Hematopoietic multipotent progenitor cell treated with erythropoietin and hydrocortisone succinate and interleukin-3 and kit ligand, for 8 days (in vitro differentiated cells): ENCODE measurements at places on chromosomes 1 and 21.

- DNase-seq, result no peak
Observed at GRCh38 chr1:169472738-169473137, 13.0 kb downstream of the SLC19A2 start.

DNA sequence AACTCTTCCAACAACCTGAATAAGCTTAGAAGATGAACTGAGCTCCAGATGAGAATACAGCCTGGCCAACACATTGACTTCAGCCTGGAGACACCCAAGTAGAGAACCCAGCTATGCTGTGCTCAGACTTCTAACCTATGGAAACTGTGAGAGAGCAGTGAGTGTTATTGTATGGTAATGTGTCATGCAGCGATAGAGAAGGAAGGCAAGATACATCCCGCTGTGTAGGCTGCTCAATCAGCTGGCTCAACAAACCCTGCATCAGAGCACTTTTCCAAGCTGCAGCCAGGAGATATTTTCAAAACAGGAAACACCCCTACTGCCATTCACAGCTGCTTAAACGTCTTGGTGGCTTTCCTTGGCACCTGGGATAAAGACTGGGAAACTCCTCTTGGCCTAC lies 321.3 kb downstream of the SIPA1L2 start:
- DNase-seq, result no peak

- no peak for DNase-seq
Observed at GRCh38 chr21:18954441-18954844, 550.9 kb upstream of the TMPRSS15 start.

DNA sequence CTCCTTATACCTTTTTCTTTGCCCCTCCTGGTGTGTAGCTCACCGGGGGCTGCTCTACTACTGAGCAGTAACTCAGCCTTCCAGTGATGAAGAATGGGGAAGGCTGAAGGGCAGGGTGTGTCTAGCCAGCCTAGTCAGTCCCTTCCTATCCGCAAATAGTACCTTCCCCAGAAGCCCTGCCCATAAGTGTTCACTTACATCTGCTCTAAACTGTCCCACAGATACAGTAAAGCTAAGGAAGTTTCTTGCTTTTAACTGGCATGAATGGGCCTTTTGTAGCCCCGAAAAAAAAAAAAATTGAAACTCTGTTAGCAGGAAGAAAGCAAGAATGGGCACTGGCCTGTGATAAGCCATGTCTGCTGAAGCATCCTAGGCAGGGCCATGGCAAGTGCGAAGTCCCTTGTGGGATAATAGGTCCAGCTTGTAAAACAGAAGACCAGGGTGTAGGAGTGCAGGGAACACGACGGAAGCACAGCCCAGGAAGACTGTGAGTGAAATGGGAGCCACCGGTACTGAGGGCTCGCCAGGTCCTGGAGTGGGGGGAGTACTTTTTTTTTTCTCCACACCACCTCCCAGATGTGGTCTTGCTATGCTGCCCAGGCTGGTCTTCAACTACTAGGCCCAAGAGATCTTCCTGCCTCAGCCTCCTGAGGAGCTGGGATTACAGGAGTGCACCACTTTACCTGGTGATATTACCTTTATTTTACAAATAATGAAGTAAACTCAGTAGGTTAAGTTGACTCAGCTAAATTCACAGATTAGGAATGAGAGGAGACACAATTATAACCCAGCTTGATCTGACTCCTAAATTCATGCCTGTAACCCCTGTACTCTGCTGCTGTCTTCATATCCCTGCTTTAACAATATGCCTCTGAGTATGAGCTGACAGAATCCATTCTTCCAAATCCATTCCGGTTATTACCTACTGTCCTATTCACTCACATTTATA lies 347.5 kb downstream of the SMYD3 start:
- no peak for DNase-seq

GRCh38 chr1:17768651-17769241 lies 13.6 kb downstream of the ACTL8 start:
- DNase-seq, result no peak

DNA sequence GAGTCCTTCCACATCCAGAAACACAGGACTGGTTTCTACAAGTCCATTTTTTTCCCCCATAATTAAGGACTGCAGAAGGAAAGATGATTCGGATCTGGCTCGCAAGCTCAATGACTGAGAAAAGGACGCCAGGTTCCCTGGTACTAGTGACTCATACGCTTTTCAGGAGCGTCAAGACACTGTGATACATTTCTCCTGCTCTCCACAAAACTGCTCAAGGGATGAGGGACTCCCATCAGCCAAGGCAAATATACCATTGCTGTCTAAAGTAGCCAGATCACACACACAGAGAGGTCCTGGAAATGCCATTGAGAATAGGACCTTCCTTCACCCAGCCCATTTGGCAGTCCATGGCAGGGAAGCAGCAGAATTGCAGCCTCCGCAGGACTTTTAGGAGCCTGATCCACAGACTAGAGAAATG lies 253.6 kb upstream of the IRF2BP2 start:
- DNase-seq, result no peak

GRCh38 chr1:93033785-93034184 lies 45.3 kb upstream of the MTF2 start:
- DNase-seq, result peak; percentile 37

DNA sequence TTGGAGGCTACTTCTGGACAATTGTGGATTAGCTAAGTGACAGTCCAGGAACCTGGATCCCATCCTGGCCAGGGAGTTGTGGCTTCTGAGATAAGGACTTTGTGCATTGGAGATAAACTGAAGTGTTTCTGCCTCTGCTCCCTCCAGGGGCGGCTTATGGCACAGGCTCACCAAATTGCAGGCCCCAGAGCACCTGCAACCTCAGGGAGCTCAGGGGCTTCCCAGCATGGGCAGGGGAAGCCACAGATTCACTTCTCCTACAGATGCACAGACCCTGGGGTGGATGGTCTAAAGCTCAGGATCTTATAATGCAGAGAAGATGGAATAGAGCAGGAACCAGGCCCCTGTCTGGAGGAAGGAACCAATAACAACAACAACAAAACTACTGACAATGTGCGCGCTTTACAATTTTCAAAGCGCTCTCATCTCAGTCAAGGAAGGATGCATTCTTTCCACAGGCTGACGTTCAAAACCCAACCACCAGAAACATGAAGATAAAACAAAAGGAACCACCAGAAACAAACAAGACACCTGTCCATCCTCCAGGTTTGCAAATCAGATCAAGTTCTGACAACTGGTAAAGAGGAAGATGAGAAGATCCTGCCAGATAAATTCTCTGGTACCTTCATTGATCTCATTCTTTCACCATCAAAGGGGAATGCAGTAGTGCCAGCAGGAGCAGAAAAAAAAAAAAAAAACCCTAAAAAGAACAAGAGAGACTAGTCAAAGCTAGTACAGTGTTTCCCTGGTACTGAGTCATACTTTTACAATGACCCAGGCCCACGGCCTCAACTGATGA lies 121.0 kb upstream of the IRF2BP2 start:
- peak; percentile 84 for DNase-seq

DNA sequence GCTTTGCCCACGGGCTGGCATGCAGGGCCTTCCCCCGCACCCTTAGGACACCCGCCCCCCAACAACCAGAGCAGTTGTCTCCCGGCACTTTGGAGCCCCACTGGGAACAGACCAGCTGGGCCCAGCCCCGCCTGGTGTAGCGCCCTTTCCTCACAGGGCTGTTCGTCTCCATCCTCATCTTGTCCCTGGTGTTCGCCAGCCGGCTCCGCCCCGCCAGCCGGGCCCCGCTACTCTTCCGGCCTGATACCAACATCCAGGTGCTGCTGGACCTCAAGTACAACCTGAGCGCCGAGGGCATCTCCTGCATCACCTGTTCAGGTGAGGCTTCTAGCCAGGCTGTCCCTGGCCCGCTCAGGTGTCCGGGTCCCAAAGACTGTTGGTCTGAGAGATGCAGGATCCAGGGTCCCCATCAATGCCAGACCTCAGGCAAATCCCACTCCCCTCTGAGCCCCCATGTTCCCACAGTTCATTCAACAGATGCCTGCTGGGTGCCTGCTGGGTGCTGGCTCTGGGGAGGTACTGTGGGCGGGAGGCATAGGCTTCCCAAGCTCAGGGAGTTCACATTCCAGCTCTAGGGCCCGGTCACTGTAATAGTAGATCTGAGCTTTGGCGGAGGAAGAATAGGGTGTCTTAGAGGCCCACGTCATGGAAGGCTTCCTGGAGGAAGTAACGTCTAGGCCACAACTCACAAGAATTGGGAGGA lies 41.7 kb downstream of the DISP3 start:
- no peak for DNase-seq

DNA sequence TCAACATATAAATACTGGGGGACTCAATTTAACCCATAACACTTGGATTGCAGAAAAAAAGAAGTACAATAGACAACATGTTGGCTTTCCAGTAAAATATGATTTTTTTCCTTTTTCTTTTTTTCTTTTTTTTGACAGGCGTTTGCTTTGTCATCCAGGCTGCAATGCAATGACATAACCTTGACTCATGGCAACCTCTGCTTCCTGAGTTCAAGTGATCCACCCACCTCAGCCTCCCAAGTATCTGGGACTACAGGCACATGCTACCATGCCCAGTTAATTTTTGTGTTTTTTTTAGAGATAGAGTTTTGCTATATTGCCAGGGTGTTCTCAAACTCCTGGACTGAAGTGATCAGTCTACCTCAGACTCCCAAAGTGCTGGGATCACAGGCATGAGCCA lies 1512.0 kb upstream of the PRMT6 start:
- no peak for DNase-seq

DNA sequence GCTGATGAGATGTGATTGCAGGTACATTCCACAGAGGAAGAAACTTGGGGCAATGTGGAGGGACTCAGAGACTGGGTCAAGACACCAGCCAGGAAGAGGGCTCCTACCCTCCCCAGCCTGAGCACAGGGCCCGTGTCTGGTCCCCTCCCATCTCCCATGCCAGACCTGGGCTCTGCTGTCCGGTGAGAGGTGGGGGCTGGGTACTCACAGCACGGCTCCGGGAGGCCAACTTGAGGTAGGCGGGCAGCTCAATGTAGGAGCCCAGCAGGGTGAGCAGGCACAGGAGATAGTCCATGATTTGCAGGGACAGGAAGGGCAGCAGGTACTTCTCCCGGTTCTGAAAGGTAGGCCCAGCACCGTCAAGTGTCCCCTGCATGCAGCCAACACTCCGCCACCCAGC lies 16.2 kb upstream of the MATN1 start:
- DNase-seq, result no peak

GRCh38 chr1:104945406-104945805 lies 1195.7 kb downstream of the AMY1C start:
- DNase-seq, result no peak

- DNase-seq, result no peak
Observed at GRCh38 chr1:93980320-93981273, 71.4 kb upstream of the GCLM start.

GRCh38 chr1:117166076-117166475 lies 44.5 kb upstream of the TRIM45 start:
- DNase-seq, result no peak

GRCh38 chr1:181398544-181398943 lies 84.8 kb upstream of the CACNA1E start:
- DNase-seq, result no peak

DNA sequence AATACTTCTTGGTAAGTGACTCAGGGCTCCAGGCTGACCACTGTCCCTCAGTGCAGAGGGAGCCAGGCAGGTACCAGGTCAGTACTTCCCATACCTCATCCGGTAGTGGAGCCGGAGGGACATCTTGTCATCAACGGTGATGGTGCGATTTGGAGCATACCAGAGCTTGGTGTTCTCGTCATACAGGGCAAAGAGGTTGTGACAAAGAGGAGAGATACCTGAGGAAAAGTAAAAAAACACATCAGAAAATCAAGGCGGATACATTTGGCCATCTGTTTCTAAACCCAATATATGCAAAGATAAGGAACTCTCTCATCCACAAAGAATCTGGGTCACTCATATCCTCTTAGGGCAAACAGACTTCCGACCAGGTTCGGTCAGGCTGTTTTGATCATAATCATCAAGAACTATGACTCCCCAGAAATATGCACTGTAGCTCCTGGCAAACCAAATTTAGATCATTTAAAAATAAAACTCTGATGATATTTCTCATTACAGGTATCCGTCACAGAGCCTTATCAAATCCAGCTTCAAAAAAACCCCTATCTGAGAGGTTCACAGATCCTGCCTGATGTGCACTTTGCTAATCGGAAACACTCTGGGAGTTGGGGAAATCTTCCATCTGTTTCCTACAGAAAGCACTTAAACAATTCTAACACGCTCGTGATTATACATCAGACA lies 87.3 kb downstream of the JAK1 start:
- no peak for DNase-seq

DNA sequence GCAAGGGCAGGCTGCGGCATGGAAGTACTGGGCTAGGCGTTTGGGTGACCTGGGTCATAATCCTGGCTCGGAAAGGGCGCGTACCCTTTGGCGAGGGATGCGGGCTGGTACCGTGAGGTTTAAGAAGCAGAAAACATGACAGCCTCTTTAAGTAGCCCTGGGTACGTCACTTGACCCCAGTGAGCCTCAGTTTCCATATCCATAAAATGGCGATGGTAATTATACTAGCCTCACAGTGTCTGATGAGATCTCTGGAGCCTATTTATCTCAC lies 700 bp downstream of the PIGV start:
- no peak for DNase-seq

GRCh38 chr1:112230232-112230631 lies 165.8 kb upstream of the CTTNBP2NL start:
- DNase-seq, result no peak

GRCh38 chr21:24025101-24025500 lies 1582.2 kb downstream of the MRPL39 start:
- DNase-seq, result no peak

- no peak for DNase-seq
Observed at GRCh38 chr1:60835649-60836048, 246.7 kb upstream of the NFIA start.

DNA sequence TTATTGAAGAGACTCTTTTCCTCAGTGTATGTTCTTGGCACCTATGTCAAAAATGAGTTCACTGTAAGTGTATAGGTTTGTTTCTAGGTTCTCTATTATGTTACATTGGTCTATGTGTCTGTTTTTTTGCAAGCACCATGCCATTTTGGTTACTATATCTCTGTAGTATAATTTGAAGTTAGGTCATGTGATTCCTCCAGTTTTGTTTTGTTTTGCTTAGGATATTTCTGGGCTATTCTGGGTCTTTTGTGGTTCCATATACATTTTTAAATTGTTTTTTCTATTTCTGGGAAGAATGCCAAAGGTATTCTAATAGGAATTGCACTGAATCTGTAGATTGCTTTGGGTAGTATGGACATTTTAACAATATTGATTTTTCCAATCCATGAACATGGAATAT lies 13.2 kb downstream of the TMED5 start:
- no peak for DNase-seq
